NCI-H82 (cell line): ENCODE measurements at places on chromosomes 16 and 17.

DNA sequence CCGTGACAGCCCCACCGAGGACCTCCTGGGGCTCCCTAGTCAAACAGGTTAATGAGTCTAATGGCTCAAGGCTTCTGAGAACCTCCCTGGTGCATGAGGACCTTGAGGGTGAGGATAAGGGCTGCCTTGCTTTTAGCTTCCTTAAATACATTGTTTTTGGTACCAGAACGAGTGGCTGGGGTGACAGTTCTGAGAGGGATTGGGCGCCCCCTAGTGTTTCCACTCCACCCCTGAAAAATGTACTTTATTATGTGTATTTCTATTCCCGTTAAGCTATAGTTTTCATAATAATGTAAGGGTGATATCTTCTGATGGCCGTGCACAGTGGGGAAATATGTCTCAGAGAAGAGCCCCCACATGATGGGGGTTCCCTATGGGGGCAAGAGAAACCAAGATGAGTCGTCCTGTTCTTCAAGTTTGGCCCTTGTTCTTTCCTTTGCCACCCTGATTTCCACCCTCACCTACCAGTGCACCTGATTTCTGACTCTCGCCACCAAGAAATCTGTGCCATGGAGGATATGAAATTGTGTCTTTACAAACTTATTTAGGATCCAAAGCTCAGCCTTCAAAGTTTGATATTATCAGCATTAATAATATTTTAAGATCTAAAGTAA is 14.5 kb upstream of the VWA3A start:
- DNase-seq = peak; percentile 82

- DNase-seq = peak; percentile 22
Measured at GRCh38 chr16:7509963-7510601, 177.4 kb downstream of the RBFOX1 start.

- no peak for DNase-seq
Measured at GRCh38 chr17:50774225-50774803, 7.0 kb upstream of the ANKRD40CL start.

DNA sequence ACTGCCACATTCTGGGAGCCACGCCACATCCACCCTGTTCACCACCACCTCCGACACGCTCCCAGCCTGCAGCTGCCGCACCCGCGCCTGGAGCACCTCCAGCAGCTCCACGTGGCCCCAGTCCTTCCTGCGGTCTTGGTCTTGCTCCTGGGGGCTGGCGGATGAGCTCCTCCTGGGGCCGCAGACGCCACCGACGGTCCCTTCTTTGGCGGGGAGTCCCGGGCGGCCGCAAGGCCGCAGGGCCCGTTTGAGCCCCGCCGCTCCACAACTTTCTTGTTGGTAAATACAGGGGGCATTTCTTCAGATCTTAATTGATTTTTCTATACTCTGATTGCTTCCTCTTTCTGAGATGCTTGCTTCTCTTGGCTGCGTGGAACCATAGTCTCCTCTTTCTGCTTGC is 75.3 kb upstream of the MED13 start:
- no peak for DNase-seq

- DNase-seq = peak; percentile 55
Measured at GRCh38 chr16:27640277-27640600, 90.3 kb downstream of the KATNIP start.

GRCh38 chr17:78993241-78993956 is 13.7 kb upstream of the LGALS3BP start:
- peak; percentile 75 for DNase-seq

DNA sequence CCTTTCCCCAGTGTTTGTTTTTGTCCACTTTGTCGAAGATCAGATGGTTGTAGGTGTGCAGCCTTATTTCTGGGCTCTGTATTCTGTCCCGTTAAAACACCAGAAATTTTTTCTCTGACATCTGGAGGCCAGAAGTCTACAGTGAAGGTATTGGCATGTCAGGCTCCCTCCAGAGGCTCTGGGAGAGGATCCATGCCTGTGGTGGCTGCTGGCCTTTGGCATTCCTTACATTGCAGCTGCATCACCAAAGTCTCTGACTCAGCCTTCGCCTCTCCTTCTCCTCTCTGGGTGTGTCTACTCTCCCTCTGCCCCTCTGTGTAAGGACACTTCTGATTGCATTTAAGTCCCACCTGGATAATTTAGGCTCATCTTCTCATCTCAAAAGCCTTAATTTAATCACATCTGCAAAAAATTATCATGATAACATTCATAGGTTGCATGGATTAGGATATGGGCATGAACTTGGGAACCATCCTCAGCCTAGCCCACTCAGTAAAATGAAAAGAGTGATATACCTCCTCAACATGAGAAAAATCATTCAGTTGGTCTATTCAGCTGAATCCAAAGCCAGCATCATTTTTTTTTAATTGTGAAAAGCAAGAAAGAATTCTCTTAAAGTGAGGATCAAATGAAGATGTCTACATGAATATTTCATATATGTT is 78.0 kb downstream of the MAP2K6 start:
- no peak for DNase-seq

GRCh38 chr17:73569762-73570319 is 74.4 kb downstream of the SDK2 start:
- no peak for DNase-seq

GRCh38 chr17:15124746-15125145 is 140.4 kb downstream of the PMP22 start:
- no peak for DNase-seq

GRCh38 chr17:67481808-67482207 is 104.7 kb downstream of the PITPNC1 start:
- no peak for DNase-seq

DNA sequence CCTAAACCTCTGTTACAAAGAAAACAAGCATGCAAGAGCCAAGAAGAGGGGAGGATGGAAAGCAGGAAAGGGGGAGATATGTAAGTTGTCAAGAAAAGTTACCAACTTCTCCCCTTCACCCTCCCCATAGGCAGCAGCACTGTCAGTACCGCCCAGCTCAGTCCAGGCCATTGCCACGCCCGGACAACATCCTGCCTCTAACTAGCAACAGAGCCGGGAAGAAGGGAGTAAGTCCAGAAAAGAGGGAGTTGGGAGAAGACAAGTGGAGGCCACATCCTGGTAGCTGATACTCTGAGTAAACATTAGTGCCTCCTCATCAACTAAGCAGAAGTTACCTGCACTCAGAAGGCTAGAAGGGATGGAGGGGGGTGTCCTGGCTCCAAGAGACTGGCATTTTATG is 113.6 kb downstream of the SMG6 start:
- DNase-seq = no peak

DNA sequence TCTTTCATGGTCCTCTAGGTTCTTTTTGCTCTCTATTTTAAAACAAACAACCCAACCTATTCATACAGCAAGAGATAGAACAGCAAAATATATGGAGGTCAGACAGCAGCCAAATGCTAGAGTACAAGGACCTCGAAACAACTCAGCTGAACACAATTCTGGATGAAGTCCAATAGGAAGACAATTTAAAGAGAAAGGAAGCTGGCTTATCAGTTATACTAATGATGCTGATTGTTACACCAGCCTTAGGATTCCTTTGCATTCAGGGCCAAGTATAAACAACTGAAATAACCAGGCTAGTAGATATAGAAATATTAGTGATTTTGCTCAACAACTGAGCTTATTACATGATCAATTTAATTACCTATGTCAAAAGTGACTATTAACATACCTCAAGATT is 2.5 kb downstream of the SSH2 start:
- no peak for DNase-seq

DNA sequence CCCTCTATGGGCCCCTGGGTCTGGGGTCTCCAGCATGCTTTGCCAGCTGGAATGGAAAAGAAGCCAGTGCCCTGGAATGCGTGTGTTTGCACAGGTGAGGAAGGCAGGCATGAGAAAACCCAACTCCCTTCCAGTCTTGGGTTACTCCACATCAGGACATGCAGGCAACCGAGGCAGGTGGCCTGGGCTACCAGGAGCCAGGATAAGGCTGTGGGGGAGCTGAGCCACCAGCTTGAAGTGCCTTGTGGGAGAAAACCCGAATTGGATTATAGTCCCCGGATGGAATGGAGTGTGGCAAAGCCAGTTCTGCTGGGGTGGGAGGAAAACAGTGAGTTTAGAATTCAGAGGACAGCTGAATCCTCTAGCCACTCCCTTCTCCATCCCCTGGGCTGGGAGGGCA is 7.2 kb downstream of the SRCIN1 start:
- DNase-seq = peak; percentile 98

DNA sequence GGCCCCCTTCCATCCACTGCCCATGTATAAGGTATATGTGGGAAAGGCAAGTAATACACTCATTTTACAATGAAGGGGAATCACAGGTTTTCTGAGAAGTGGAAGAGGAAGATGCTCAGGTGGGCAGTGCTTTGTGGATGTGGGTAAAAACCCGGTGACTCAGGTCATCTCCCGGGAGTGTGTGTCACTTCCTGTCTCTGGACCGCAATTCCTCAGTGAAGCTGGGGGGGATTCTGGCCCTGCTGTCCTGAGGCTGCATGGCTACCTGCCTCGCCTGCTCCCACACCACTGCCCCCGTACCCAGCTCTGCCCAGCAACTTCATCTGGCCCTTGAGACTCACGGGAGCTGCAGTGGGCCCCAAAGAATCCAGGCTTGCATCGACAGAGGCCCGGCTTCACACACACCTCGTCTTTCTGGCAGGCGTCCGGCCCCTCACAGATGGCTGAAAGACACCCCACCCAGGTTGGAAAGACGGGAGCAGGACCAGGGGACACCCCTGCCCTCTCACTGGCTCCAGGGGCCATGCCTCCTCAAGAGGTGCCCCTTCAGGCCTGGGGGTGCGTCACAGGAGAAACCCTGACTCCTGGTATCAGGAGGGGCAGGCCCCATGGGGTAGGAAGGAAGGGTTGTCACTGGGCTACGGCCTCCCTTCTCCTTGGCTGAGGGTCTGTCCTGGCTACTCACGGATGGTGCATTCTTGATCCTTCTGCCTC is 882 bp downstream of the SCARF1 start:
- no peak for DNase-seq

DNA sequence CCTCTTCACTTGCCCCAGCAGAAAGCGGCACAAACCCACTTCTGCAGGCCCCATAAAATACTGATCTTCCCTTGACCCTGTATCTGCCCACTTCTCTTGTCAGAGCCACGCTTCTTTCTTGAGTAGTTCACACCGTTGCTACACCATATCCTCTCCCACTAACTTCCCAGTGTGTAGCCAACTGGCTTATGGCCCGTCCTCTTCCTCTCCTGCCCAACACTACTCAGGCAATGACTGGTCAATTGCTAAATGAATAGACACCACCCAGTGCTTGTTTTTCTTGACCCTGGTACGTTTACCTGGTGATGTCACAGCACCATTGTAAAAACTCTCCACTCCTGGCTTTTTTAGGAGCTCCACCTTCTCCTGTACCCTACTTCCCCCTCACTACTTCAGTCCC is 86.9 kb downstream of the NDEL1 start:
- DNase-seq = no peak

DNA sequence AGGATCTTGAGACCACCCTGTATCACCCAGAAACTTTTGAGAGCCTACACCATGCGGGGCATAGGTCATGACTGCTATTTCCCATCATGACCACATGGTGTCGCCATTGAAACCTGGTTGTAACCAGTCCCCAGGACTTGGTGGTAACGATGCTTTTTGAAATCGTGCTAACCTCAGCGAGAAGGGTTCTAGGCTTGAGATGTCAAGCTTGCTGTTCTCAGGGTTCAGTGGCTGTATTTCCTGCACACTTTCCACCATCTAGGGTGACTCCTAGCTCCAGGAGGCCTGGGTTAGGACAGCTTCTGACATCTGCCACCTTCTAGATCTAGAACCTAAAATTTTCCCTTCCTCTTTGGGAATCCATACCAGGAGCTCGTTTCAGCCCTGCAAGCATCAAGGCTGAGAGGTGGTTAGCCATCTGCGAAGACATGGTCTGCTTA is 13.0 kb upstream of the SPNS3 start:
- DNase-seq = peak; percentile 92

DNA sequence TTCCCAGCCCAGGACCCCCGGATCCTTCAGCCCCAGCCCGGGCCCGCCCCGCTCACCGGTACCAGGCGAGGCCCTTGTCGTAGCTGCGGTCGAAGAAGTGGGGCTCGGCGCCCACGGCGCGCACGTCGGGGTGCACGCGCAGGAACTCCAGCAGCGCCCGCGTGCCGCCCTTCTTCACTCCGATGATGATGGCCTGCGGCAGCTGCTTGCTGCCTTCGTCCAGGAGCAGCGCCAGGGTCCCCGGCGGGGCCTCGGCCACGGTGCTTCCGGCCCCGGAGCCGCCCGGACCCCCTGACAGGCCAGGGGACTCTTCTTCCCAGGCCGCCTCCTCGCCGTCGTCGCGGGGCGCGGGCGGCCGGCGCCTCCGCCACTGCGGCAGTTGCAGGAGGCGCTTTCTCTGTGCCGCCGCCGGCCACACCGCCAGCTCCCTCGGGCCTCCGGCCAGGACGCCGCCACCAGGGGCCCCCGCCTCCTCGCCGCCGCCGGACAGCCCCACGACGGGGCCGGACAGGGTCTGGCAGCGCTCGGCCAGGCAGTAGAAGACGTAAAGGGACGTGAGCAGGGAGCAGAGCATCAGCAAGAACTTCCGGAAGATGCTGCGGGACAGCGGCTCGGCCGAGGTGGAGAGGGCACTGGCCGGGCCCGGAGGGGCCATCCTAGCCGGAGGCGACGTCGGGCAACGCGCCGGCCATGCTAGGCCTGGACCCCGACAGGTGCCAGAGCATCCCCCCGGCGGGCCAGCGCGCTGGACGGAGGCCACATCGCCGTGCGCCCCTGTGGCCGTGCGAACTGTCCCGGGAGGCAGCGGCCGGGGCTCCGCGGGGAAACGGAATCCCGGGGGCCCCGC is 1.0 kb downstream of the HS3ST3A1 start:
- DNase-seq = no peak

- no peak for DNase-seq
Measured at GRCh38 chr17:62819511-62820221, 11.6 kb upstream of the MARCHF10 start.

- DNase-seq = no peak
Measured at GRCh38 chr17:9875441-9875840, 29.6 kb downstream of the RCVRN start.

DNA sequence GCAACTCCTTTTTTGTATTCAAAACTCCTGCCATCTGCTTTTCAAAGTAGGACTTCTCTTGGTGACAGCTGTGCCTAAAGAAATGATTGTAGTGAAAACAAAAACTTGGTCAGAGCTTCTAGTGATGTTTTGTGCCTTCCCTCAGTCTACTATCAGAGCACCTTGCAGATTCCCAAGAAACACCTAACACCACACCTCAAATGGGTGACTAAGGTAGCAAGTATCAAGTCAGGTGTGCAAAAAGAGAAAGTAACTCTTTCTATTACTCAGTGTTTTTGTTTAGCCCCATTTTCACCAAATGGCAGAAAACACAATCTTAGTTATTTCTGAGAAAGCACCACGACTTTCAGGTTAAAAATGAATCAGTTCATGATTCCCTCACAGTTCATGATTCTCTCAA is 2.0 kb upstream of the PMFBP1 start:
- DNase-seq = no peak

DNA sequence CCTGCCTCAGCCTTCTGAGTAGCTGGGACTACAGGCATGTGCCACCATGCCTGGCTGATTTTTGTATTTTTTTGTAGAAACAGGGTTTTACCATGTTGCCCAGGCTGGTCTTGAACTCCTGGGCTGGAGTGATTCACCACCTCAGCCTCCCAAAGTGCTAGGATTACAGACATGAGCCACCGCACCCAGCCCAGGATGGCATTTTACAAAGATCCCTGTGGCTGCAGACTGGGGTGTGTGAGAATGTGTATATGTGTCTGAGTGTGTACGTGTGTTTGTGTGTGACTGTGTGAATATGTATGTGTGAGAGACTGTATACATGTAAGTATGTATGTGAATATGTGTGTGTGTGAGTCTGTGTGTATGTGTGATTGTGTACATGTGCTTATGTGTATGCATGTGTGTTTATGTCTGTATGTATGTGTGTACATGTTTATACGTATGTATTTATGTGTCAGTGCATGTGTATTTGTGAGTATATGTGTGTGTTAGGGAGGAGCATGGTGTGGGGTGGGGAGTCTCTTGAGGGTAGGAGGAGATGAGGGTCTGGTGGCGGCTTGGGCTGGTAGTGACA is 17.0 kb downstream of the RPTOR start:
- DNase-seq = no peak
